ENCODE measurements at places on chromosomes 1 and 21.

- DNase-seq = no peak
Observed at GRCh38 chr1:170562646-170563338, 30.8 kb downstream of the GORAB start.

DNA sequence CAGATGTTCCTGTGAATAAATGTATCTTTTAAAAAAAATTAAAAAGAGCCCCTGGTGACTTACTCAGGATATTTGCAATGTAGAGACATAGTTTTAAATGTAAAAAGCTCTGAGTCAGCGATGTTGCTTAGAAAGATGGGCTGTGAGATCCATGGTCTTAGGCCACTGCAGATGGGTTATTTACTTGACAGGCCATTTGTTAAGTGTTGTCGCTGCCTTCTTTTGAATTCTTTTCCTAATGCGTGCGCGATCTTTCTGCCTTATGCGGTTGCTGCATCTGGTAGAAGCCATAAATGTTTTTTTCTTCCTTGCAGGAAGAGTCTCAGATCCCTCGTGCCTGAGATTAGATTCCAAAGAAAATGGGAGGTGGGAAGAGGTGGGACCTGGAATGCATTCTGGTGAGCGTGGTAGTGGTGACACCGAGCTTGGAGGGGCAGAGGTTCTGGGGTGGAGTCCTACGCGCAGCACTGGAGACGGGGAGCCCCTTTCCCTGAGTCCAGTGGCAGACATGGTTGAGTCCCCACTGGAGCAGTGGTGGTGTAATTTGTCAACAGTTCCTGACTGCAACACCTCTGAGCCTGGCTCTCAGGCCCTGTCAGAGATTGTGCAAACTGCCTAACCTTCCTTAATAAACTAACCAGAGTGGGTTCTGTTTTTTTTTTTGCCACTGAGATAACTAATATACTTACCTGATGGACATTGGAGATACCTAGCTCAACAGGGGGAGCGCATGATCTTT, 197.2 kb downstream of the HHAT start:
- DNase-seq = no peak

GRCh38 chr1:31648641-31649357, 4.1 kb upstream of the PEF1 start:
- DNase-seq = no peak

DNA sequence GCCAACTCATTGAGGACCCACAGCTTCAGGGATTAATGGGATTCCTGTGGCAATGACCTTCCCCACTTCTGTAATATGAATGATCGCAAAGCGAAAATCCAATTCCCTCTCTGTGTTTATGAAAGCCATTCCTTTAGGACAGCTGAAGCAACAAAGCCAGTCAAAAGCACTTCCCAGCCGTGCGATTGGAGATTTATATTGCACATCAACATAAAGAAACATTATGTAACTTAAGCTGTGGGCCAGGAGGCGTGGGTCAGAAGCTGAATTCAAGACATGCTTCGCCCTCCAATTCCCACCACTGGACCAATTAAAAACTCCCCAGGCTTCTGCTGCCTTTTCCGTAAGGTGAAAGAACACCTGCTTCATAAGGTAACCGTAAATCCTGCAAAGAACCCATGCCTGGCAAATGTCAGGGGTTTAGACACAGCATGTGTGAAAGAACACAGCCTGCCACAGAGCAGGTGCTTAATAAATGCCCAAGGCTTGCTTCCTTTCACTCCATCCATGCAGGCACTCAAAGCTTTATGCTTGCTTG, 138.9 kb upstream of the SOD1 start:
- DNase-seq = no peak

DNA sequence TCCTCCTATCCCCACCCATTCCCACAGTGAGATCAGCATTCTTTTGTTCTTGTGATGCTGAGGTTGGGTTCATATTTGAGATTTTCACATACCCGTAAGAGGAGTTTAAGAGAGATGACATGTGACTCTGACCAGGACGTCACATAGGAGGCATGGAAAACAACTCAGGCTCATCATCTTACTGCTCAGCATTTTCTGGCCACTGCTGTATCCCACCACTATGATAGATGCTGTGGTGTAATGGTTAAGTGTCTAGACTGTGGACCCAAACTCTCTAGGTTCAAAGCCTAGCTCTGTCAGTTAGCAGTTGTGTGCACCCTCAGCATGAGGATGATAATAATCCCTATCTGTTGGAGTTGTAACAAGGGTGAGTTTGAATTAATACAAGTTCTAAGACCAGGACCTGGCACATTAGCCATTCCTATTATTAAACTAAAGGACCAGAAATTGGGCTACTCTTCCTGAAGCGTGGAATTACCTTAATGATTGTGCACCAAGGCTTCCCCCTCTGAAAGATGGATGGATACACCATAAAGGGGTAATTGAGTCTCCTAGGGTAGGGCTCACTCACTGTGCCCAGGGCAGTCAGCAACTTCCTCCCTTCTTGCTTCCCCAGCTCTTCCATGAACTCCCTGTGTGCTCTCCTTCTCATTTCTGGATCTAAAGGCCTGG, 40.9 kb downstream of the LGR6 start:
- DNase-seq = no peak

DNA sequence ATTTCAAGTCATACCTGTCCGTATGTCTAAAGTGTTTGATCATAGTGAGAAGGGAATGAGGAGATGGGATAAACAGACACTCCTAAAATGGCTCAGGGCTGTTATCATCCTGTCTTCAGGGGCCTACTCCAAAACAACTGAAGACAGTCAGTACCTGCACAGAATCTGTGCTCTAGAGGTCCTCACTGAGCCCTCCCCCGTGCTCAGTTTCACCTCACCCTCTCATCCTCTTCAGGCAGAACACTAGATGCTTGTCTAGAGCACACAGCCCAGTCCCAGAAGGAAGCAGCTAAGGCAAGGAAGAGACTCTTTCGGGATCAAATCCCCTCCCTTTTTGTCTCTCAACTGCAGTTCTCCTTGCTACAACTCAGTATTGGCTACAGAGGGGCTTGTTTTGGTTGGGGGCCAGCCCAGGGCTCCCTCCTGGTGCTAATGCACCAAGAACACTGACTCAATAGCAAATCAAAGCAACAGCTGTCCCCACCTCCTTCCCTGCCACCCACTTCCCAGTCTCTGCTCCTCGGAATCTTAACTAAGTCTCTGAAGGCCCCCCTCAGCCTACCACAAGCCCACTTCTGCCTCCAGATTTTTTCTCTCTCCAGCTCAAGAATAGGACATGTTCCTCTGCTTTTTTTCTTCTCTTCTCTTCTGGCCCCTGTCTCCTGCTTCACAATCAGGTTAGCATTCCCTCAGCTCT, 10.1 kb downstream of the CADM3 start:
- DNase-seq = no peak

DNA sequence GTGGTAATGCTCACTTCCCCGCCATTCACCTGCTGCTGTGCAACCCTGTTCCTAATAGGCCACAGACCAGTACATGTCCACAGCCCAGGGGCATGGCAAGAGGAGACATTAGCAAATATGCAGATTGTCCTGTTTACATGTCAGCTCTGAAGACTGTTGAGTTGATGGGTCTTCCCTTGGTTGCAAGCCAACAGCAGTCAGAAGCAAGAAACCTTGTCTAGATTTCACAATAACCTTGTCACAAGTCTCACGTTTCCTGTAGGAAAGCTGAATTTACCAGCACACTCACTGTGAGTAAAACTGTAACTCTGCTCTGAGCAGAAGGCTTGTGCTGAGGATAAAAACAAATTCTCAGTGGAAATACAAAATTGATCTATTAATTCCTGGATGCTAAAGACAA, 195.1 kb downstream of the HLX start:
- no peak for DNase-seq

GRCh38 chr1:42013881-42014470, 95.3 kb upstream of the HIVEP3 start:
- DNase-seq = no peak

DNA sequence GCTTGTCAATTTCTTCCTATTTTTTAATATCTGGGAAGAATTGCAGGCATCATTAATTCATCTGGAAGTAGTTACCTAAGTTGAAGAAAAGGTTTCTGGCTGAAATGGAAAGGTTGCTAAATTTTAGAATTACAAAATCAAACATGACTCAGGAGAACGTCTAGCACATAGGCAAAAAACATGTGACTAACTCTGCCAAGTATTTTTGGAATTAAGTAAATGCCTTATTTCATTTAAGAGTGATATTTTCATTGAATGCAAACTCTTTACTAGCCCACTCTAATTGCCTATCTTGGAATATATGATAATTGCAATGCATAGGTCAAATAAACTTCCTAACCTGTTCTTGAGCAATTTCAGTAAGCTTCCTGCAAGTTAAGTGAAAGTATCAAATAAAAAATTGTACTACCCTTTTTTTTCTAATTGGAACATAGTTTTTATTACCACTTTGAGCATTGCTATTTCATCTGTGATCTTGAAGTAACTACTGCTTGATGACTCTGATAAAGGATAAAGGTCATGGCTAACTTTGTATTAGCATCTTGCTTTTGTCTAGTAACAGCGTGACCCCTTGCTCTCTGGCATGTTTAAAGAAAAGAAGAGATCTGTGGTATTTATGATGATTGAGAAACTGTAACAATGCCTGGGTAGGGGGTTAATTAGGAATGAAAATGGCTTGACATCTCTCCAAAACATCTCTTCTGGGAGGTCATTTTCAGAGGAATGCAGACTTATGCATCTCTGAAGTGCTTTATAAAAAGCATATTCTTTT, 208.3 kb upstream of the NCAM2 start:
- DNase-seq = no peak

- DNase-seq = no peak
Observed at GRCh38 chr1:176032040-176032645, 174.9 kb downstream of the COP1 start.

DNA sequence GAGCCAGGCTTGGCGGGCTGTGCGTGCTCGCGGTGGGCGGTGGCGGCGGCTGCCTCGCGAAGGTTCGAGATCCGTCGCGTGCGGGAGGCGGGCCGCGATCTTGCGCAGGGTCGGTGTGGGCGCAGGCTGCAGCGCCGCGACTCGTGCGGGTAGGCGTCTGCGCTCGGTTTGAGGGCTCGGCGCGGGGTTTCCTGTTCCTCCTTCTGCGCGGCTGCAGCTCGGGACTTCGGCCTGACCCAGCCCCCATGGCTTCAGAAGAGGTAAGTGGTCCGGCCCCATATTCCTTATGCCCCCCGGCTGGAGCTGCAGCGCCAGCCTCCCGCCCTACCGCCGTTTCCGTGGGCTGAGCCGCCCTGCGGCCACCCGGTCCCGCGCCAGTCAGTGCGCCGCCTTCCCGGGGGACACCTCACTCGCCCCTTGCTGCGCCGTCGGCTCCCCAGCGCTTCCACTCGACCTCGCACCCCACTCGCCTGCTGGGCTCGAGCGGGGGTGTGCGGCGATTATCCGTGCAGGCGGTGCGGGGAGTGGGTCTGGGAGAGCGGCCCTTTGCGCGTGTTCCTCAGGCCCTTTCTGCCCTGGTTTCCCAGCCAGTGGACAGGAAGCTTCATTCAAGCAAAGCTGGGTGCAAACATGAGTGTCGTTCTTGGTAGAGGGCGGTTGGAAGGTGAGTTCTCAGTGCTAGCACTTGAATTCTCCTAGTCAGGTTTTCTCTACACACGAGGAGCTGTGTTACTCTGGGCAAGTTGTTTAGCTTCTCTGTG, at the start of gene CACYBP:
Gene CACYBP (plus strand): TSS at position 12 of the 761 bp plus-strand sequence. CDS start 234 bp downstream, at position 246.
- no peak for DNase-seq

- DNase-seq = no peak
Observed at GRCh38 chr1:4696161-4696745, 41.8 kb downstream of the AJAP1 start.
